ENCODE measurements at places on chromosomes 1 and 21.

- H3K4me1 ChIP-seq, result no peaks in the 10 kb centered on the region
- H3K36me3 ChIP-seq, result no peaks in the 10 kb centered on the region
- peaks cover 33% of the 10 kb centered on the region for H3K27me3 ChIP-seq
- H3K27ac ChIP-seq, result no peak overlapping the region
- no peak for DNase-seq
- no peak overlapping the region for H3K4me3 ChIP-seq
Observed at GRCh38 chr1:119878171-119878570, 18.1 kb downstream of the ADAM30 start.

DNA sequence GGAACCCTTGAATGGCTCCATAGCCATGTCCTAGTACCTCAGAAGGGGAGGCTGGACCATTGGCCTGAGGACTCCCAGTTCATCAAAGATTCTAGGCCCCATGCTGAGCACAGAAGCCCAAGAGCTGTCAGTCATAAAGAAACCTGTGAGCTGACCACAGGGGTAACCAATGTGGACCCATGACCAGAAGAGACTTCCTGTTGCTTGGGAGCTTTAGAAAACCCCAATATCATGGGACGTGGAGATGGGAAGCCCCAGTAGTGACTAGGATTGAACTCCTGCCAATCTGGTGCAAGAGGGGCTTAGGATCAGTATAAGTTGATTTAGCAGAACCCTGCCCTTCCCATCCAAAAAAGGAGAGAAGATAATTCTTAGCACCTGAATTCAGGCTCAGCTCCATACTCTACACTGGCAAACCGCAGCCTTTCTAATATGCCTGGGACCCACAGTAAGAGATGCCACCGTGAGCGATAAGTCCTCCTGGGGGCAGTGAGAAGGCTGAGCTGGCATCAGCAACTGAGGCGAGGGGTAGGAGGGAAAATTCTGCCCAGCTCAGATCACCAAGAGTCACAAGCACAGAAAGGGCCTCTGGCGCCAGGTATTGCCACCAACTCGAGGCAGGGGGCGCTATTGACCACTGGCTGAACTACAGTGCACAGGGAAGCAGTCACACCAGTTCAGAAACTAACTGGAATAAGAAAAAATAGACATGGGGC is 108.9 kb downstream of the CAPN8 start:
- no peaks in the 10 kb centered on the region for H3K27me3 ChIP-seq
- H3K27ac ChIP-seq, result no peak overlapping the region
- H3K4me1 ChIP-seq, result no peaks in the 10 kb centered on the region
- H3K36me3 ChIP-seq, result no peaks in the 10 kb centered on the region
- DNase-seq, result peak; percentile 14
- no peak overlapping the region for H3K4me3 ChIP-seq

DNA sequence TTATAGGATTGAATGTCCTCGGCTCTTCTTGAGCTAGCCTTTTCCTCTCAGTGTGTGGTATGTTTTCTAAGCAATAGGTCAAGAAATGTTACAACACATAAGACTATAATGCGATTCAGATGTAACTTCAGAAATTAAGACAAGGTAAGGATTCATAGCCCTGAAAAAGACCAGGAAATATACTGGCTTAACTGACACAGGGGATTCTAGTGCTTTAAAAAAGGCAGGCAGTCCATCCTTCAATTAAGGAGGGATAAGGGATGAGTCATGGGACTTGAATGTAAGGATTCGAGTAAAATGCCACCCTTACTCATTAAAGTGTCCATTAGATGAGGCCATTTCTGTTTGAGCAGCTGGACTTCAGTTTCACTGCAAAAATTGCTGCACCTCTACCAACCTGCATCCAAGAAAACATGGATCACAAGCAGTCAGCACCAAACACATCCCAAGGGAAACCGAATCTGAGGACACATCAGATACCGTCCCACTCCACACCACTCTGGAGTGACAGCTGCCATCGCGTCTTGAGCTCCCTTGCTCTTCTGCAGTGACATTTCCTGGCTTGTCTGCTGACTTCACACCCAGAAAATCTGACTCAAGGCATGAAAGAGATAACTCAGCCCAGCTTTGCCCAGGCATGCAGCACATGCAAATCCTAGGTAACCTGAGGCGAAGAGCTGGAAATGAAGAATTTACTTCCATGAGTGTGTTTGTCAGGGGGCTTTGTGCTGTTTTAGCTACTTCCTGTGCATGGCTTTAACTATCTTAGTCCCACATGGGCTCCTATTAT is 37.8 kb downstream of the NGF start:
- H3K4me3 ChIP-seq, result no peak overlapping the region
- H3K4me1 ChIP-seq, result no peaks in the 10 kb centered on the region
- DNase-seq, result no peak
- H3K27ac ChIP-seq, result no peak overlapping the region

GRCh38 chr1:43995984-43996732 is 4.8 kb downstream of the CCDC24 start:
- DNase-seq, result no peak
- H3K27ac ChIP-seq, result no peak overlapping the region
- H3K4me1 ChIP-seq, result peaks cover 5% of the 10 kb centered on the region
- no peak overlapping the region for H3K4me3 ChIP-seq
- no peaks in the 10 kb centered on the region for H3K36me3 ChIP-seq

- no peaks in the 10 kb centered on the region for H3K27me3 ChIP-seq
- peak overlapping the region; percentile 71 for H3K27ac ChIP-seq
- H3K4me1 ChIP-seq, result peaks cover 30% of the 10 kb centered on the region
- H3K36me3 ChIP-seq, result peaks cover 59% of the 10 kb centered on the region
Observed at GRCh38 chr1:37807220-37807554, 403 bp upstream of the C1orf122 start.

DNA sequence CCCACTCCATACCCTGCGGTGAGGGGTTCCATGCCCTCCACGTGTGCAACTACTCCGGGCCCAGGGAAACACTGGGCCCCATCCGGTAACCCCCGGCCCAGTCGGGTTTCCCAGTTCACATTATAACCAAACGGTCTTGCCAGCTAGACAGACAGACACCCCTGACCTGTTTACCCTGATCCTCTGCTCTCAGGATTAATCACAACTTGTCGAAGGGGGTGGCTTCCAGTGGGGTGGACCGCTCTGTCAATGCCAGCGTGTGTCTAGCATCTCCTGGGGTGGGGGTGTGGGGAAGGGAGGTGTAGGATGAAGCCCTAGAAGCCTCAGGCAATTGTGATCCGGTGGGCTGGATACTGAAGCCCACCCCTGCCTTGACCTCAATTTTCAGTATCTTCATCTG is 4.6 kb upstream of the OLIG2 start:
- H3K27ac ChIP-seq, result no peak overlapping the region
- H3K36me3 ChIP-seq, result peaks cover 2% of the 10 kb centered on the region
- H3K4me3 ChIP-seq, result no peak overlapping the region
- peaks cover 20% of the 10 kb centered on the region for H3K4me1 ChIP-seq
- no peak for DNase-seq

GRCh38 chr1:201608635-201609395 is 69.9 kb downstream of the NAV1 start:
- H3K36me3 ChIP-seq, result no peaks in the 10 kb centered on the region
- H3K4me3 ChIP-seq, result no peak overlapping the region
- H3K27me3 ChIP-seq, result no peaks in the 10 kb centered on the region
- no peak overlapping the region for H3K27ac ChIP-seq
- no peak for DNase-seq

- no peaks in the 10 kb centered on the region for H3K27me3 ChIP-seq
- no peak overlapping the region for H3K4me3 ChIP-seq
- H3K4me1 ChIP-seq, result peaks cover 15% of the 10 kb centered on the region
- H3K27ac ChIP-seq, result no peak overlapping the region
- peaks cover 23% of the 10 kb centered on the region for H3K36me3 ChIP-seq
Observed at GRCh38 chr1:220093361-220094015, 444 bp upstream of the IARS2 start.

DNA sequence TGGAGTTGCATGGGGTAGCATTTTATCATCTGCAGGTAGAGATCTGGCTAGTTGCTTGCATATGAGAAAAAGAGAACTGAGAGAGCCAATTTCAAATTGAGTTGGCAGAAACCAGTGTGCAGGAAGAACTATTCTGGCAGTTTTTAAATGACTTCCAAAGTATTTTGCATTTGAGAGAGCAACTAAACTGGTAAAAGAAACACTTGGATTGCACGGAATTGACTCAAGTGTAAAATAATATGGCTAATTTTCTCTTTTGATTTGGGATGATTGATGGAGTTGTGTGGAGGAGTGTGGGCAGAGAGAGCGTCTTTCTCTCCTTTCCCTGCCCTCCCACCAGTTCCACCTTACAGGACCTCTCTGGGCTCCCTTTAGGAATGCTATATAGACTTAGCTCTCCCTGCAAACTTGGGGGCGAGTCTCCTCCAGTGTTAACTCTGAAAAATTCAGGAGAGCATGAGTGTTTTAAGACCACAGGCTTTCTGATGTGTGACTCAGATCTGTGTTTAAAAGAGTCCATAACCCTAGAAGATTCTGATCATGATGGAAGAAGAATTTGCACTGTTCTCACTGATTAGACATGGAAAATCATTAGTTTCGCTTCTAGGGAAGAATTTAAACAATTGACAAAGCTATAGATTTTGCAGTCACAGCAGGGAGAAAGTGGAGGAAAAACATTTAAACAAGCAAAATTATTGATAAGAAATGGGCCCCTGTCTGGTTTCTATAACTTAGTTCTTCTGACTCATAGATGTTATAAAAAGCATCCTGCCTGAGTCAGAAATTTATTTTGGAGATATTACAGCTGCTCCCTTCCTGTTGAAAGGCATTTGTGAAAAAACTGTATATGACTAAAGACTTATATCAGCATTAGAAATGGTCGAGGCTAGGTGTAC is 24.9 kb upstream of the CTBS start:
- H3K4me1 ChIP-seq, result peaks cover 25% of the 10 kb centered on the region
- no peaks in the 10 kb centered on the region for H3K27me3 ChIP-seq
- H3K4me3 ChIP-seq, result no peak overlapping the region
- peak overlapping the region; percentile 80 for H3K27ac ChIP-seq
- no peaks in the 10 kb centered on the region for H3K36me3 ChIP-seq

DNA sequence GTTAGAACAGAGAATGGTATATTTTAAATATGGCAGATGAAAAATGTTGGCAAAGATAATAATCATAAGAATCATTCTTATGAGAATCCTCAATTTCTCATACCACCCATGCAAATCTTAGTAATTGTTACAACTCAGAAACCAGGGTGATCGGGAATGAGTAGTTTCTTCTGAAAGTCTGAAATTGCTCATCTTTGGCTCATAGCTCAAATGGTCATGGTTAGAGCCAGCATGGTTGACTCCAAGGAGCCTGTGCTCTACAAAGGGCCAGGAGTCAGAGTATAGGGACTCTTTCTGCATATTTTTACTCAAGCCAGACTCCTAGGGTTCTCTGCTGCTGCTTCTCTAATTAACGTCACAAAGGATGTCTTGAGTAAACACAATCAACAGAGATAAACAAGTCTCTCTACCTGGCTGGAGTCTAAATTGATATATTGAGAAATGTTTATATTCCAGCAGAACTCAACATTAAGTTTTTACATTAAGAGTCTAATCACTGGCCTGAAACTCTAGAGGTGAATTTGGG is 1.9 kb upstream of the ETV3 start:
- H3K4me1 ChIP-seq, result peaks cover 61% of the 10 kb centered on the region
- peak overlapping the region; percentile 89 for H3K27ac ChIP-seq
- no peak for DNase-seq
- peak overlapping the region; percentile 44 for H3K4me3 ChIP-seq
- peaks cover 27% of the 10 kb centered on the region for H3K36me3 ChIP-seq

DNA sequence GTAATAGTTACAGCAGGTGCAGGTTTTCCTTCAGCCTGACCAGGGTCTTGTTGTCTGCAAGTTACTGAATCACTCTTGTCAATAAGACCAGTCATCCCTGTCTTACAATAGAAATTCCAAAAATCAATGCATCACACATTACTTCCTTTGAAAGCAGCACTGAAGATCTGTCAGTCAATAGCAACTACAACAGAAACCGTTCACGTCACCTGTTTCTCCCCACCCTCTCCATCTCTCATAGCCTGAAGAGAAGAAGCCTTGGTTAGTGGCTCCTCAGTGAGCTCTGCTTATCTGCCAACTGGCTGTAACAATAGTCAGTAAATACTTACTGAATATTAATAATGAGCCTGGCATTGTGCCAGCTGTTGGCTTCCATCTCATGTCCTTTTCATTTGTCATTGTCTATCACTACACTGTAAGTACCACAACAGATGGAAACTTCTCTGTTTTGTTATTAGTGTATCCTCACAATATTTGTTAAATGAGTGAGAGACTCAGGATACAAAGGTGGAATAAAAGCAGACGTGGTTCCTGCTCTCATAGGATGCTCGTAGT is 195.2 kb downstream of the S1PR1 start:
- H3K4me1 ChIP-seq, result peaks cover 5% of the 10 kb centered on the region
- H3K27me3 ChIP-seq, result peaks cover 39% of the 10 kb centered on the region
- no peak overlapping the region for H3K4me3 ChIP-seq
- no peak overlapping the region for H3K27ac ChIP-seq
- no peak for DNase-seq
- H3K36me3 ChIP-seq, result no peaks in the 10 kb centered on the region

DNA sequence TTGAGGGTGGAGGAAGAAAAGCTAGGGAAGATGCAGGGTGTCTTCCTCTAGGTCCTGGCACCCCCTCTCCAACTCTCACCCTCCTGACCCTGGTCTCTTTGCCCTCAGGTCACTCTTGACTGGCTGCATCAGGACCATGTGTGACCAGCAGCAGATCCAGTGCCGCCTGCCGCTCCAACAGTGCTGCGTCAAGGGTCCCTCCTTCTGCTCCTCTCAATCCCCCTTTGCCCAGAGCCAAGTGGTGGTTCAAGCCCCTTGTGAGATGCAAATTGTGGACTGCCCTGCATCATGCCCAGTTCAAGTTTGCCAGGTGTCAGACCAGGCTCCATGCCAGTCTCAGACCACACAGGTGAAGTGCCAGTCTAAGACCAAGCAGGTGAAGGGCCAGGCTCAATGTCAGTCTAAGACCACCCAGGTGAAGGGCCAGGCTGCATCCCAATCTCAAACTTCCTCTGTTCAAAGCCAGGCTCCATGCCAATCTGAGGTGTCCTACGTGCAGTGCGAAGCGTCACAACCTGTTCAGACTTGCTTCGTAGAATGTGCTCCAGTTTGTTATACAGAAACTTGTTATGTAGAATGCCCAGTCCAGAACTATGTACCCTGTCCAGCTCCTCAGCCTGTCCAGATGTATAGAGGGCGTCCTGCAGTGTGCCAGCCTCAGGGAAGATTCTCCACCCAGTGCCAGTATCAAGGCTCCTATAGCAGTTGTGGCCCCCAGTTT is 1.8 kb downstream of the KPRP start:
- no peak for DNase-seq
- H3K4me3 ChIP-seq, result no peak overlapping the region
- no peaks in the 10 kb centered on the region for H3K4me1 ChIP-seq
- no peak overlapping the region for H3K27ac ChIP-seq
- H3K27me3 ChIP-seq, result no peaks in the 10 kb centered on the region
- no peaks in the 10 kb centered on the region for H3K36me3 ChIP-seq

- H3K36me3 ChIP-seq, result no peaks in the 10 kb centered on the region
- H3K4me1 ChIP-seq, result no peaks in the 10 kb centered on the region
- DNase-seq, result no peak
- H3K27me3 ChIP-seq, result no peaks in the 10 kb centered on the region
- H3K27ac ChIP-seq, result no peak overlapping the region
Observed at GRCh38 chr1:34137411-34137810, 27.6 kb downstream of the CSMD2 start.

Measured in activated T-helper 2 cell treated with anti-CD3 and anti-CD28 coated beads, Interferon-gamma antibody, Interleukin-2, Interleukin-4, amounts not matched to agents 10 μg/mL and 5 μg/mL and 100 μg/mL, durations not matched to agents 14 hours and 24 hours and 36 hours (primary cell).